Activated CD4-positive, alpha-beta T cell treated with anti-CD3 and anti-CD28 coated beads, Interleukin-2, amount 50 U/mL, for 24 hours (primary cell): ENCODE measurements at places on chromosomes 3 and 15.

GRCh38 chr3:17372362-17373210 is 369.8 kb downstream of the TBC1D5 start:
- DNase-seq: no peak

- DNase-seq: no peak
These were observed 37.0 kb downstream of the GMNC start for GRCh38 chr3:190825386-190826016.

DNA sequence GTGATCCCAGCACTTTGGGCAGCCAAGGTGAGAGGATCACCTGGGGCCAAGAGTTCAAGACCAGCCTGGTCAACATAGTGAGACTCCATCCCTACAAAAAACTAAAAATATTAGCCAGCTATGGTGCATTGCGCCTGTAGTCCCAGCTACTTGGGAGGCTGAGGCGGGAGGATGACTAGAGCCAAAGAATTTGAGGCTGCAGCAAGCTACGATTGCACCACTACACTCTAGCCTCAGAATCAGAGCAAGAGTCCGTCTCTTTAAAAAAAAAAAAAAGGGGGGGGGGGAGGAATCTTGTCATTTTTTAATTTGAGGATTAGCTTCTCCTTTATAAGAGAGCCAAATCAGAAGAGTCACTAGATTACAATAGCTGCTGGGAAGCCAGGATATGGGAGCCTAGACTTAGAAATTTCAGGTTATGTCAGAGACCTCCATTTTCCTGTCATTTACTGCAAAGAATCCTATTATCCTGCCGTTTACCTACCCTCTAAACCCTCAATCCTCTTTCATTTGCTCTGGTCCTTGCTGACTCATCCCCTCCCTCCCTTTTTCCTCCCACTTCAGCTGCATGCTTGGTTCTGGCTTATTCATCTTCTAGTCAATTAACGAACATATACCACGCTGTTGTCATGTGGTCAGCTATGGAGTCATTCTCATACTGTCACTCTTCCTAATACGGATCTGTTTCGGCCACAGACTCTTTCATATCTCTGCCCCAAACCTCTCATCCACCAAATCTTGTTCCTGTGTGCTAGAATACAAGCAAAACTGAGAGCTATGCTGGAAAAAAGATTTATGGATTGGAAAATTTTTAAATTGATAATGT is 83.8 kb upstream of the PPIB start:
- no peak for DNase-seq

GRCh38 chr3:4290272-4290893 is 12.8 kb upstream of the SETMAR start:
- no peak for DNase-seq

DNA sequence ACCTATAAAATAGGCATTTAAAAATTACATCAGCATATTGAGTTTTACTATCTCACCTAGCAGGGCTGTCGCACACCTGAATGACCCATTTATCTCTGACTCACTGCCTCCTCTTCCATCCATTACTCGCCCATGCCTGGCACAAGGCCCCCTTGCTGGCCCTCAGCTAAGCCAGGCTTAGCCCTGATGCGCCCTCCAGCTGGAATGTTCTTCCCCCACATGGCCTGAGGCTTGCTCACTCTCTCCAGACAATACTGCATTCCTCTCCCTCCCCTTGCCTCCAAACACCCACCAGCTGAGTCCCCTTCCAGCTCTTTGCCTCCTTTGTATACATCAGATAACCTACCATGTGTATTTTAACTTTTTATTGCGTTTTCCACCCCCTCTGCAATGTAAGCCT is 7.2 kb downstream of the SH3BP5 start:
- no peak for DNase-seq

DNA sequence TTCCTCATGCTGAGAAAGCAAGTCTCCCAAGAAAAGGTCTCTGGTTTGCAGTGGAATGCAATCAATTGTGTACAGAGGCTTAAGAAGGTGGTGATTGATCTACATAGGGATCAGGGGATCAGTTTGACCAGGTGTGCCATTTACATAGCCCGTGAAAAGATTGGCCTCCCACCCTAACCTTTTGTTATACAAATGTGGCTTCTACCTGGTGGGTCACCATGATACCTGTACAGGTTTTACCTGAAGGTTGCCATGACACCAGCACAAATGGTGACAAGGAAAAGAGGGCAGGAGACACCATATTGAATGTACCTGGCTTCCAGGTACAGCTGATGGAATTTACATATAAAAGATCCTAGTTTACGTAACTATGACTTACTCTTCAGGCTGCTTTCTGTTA is 25.5 kb upstream of the TEX55 start:
- no peak for DNase-seq

GRCh38 chr3:179505534-179505933 is 54.3 kb upstream of the GNB4 start:
- no peak for DNase-seq

- DNase-seq: no peak
These were observed 68.2 kb upstream of the SMAD3 start for GRCh38 chr15:66997212-66997611.

GRCh38 chr15:49843725-49844124 is 222.9 kb downstream of the DTWD1 start:
- no peak for DNase-seq

GRCh38 chr3:161049683-161050248 is 55.4 kb downstream of the B3GALNT1 start:
- DNase-seq: no peak

GRCh38 chr15:79122991-79123390 is 32.4 kb upstream of the RASGRF1 start:
- no peak for DNase-seq

GRCh38 chr3:124374583-124374982 is 355.7 kb upstream of the UMPS start:
- DNase-seq: no peak

- no peak for DNase-seq
These were observed 215.5 kb upstream of the RORA start for GRCh38 chr15:61444585-61444984.

DNA sequence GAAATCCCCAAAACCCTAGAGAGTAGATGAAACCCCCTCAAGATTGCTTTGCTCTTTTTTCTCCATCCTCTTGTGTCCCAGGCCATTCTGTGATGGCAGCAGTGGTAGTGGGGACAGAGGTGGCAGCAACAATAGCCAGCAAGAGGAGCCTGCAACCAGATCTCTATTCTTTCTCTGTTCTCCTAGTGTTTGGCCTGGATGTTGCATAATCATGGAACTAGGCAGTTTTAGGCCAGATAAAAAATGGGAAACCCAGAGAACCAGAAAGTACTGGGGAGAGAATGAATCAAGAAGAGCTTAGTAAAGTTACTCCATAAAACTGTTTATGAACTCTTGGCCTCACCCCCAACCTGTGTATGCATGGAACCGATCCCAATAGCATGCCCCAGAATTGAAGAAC is 52.3 kb downstream of the CTNNB1 start:
- no peak for DNase-seq

DNA sequence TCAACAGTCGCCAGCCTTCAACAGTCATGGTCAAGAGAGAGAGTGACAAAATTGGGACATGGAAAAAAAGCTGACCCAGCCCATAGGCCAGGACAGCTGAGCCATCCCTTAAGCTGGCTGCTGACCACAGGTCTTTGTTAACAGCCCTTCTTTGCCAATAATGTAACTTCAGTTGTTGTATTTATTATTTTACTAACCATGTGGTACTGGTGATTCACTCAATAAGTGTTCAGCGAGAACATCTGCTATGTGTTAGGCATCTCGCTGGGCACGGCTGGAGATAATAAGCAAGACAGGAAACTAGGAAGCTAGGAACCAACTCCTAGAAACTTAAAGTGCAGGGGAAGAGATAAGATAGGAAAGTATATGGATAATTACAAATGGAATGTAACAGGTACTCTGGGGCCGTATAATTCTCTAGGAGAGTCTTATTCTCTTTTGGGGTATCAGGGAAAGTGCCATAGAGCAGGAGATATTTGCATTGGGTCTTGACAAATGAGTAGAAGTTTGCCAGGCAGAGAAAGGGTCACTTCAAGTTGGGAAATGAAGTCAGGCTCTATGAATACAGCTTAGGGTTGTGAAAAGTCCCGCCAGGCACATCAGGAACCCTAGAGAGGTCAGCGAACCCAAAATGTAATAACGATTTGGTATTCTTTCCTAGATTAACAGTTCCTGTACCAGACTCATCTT is 84.0 kb upstream of the TRA2B start:
- no peak for DNase-seq

DNA sequence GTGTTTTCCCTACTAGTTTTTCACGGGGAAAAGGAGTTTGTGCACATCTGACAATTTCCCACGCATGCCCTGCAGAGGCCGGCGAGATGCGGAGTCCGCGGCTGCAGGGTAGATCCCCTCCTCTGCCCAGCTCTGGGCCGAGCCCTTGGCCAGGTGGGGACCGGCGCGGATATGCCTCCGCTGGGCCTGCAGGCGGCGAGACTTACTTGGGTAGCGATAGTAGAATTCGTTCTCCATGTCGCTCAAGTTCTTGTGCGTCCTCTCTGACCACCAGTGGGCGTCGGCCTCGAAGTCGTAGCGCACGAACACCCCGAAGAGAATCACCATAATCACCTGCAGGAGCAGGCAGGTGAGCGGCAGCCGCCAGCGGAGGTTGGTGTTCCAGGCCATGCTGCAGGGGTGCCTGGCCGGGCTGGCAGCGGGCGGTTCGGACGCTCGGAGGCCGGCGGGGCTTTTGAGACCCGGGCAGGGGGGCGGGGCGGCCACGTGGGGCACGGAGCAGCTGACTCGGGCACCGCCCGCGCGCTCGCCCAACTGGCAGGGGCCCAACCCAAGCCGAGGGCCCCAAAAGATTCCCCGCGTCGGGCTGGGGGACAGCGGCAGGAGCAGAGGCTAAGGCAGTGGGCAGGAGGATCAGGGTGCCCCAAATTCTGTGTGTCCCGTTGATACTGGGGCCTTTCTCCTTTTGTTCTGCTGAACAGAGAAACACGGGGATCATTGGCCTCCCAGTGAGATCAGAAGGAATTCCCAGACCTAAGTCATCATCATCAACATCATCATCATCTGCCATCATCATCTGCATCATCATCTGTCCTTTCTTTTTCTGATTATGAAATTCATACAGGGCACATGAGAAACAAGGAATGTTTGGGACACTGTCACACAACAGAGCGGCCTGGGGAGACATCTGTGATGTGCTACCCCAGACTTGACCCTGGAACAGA is at the start of gene RHCG:
TSS of gene RHCG (minus strand) at position 429 of the 944 bp plus-strand sequence. CDS start at position 390, 39 bp downstream.
- no peak for DNase-seq

DNA sequence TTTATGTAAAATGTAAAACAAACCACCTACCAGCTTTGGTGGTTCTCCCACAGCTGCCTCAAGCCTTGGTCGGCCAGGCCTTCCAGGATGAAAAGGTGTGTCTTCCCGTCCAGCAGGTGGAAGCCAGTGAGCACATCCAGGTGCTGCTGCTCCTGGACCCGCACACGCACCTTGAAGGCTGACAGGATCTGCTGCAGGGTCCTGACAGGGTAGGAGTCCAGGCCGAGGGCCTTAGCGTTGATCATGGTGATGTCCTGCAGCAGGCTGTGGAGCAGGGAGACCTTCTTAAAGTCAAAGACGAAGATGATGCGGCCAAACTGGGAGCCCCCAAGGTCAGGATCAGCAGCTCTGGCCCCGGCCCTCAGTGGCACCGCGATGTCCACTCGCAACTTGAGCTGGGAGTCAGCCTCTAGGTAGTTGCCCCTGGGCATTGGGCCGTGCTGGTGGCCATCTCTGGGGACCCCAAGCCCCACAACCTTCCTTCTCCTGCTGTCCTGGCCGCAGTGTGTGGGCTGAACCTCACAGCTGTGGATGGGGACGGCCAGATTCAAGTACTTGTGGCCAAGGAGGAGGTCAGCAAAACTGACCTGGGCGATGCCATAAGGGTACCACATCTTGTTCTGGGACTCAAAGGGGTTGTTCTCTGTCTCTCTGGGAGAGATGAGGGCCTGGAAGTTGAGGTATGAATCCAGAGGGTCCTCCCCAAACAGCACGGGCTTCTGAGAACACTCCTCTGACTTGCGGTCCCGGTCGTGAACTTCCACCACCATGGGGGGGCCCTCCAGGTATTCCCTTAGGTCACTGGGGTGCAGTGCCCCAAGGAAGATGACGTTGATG is 48.6 kb downstream of the CFAP92 start:
- DNase-seq: no peak

GRCh38 chr3:63951492-63952247 is 39.5 kb upstream of the SCAANT1 start:
- DNase-seq: no peak

- no peak for DNase-seq
These were observed 72.5 kb downstream of the SUMF1 start for GRCh38 chr3:4394567-4394966.

- no peak for DNase-seq
These were observed 2.8 kb upstream of the CAND2 start for GRCh38 chr3:12793701-12794100.

- no peak for DNase-seq
These were observed 17.2 kb upstream of the CCR4 start for GRCh38 chr3:32934150-32934742.

DNA sequence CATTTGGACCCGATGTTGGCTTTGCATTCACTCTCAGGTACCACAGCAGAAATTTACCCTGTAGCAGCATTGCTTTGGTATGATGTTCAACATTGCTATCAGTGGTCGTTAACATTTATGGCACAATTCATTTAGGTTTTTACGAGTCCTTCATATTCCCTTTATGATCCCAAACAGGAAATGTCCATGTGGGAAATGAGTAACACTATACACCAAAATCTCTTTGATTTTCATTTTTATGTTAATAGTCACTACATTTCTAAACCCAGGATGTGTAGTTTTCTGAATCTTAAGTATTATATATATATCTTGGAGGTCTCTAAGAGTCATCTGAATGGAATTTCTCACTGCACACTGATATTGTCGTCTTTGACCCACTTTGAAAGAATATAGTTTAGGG is 78.5 kb upstream of the RBMS3 start:
- DNase-seq: no peak

- DNase-seq: no peak
These were observed 752 bp downstream of the OCA2 start for GRCh38 chr15:28098360-28098765.

GRCh38 chr3:157752956-157753786 is 250.0 kb upstream of the VEPH1 start:
- DNase-seq: no peak

DNA sequence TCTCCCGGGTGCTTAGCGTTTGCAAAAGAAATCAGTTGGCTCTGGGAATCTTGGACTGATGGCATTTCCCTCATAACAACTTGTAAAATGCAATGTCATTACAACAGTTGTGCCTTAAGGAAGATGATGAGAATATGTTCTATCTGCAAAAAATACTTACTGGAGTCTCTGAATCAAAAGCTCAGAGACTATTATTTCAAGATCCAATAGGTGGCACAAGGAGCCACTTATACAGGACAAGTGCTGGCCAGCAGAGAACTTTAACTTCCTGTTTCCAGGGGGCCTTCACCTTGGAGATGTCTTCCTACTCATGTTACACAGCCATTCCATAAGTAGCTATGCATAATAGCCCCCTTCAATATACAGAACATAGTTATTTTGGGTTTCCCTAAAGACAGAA is 8.9 kb upstream of the RPS27L start:
- DNase-seq: no peak

DNA sequence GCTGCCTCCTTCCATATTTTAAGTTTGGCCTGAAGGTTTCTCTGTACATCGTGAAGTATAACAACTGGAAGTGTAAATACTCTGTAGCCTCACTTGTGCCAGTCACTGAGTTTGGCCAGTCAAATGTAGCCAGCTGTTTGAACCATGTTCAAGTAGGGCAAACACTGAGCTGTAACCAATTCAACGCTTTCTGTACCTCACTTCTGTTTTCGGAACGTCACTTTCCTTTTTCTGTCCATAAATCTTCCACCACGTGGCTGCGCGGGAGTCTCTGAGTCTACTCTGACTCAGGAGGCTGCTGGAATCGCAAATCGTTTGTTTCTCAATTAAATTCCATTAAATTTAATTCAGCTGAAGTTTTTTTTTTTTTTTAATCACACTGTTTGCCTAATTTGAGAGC is 88.8 kb upstream of the RARB start:
- DNase-seq: no peak

GRCh38 chr3:107220538-107220937 is 156.7 kb upstream of the CCDC54 start:
- no peak for DNase-seq
